ENCODE measurements at places on chromosomes 16 and 17.

DNA sequence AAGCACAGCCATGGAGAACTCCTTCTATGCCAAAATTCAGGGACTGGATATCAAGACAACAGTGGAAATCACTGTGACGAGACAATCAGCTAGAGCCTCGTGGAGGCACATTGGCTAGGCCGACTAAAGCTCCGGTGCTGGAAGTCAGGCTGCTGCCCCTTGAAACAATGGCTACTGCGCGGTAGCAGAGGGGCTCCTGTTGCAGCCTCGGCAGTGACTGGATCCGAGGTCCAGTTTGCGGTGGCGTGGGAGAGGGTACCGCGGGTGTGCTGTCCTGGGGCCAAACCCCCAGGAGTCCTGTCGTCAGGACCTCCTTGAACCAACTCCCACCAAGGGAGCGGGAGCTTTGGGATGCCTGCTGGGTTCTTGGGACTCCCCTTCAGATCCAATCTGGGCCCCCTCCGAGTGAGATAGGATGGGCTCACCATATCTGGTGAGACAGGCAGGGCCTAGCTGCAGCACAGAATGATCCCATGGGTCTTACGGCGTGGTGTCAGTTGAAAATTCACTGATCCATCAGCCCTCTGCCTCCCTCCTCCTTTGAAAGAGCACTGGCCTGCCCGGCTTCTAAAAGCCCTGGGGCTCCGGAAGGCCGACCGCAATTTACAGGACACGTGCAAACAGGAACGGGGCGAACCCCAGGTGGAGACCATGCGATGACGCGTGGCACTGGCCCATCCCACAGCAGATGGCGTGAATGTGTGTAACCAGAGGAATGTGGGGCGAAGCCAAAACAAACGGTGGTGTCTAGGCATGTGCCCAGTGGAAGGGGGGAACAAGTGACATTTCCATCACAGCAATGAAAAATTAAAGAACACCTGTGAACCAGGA lies 15.8 kb upstream of the KCNJ18 start:
- no peak for DNase-seq

DNA sequence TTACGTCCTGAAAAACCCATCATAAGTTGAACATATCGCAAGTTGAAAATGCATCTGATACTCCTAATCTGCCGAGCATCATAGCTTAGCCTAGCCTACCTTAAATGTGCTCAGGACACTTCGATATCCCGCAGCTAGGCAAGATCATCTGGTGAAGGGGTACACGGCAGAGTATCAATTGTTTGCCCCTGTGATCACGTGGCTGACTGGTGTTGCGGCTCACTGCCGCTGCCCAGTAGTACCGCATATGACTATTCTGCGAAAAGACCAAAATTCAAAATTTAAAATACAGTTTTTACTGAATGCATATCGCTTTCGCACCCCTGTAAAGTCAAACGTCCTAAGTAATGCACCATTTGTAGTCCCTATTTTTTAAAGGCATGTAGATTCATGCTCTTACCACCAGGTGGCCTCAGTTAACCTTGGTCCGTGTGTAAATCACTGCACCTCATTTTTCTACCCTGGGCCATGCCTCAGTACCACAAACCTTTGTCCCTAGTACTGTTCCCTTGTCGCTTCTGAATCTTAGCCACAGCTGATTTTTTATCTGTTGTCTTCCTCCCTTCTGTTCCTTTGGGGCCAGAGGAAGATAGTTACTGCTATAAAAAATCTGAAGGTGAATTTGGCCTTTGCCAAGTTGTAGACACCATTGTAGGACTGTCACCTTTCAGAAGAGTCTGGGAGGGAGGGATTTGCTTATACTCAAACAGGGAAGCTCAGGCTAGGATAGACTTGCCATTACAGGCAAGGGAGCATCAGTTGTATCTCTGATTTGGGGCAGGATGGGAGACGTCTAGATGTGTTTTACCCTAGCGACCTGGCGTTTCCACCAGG lies 34.4 kb downstream of the WWP2 start:
- DNase-seq: peak; percentile 88

DNA sequence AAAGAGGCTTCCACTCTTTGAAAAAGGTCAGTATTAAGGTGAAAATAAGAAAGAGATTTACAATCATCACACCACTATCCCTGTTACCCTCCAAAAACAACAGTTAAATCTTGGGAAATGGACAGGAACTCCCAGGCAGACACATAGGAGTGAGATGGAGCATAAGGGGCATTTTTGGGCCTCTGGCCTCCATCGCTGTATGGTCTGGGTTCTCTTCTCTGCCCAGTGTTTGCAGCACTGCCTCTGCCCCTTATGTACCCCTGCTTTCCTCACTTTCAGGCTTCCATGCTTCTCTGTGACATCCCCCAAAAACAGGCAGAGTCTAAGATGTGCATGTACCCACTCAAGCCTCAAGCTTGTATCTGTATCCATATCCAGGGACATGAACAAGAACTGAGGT lies 630 bp upstream of the HOXB2 start:
- DNase-seq: no peak

GRCh38 chr17:72985882-72986720 lies 106.4 kb downstream of the SLC39A11 start:
- DNase-seq: peak; percentile 91

- peak; percentile 67 for DNase-seq
Observed at GRCh38 chr16:89167425-89167941, 4.1 kb upstream of the CDH15 start.

GRCh38 chr17:76735006-76735405 lies 2.1 kb downstream of the SRSF2 start:
- peak; percentile 65 for DNase-seq
